Heart left ventricle (tissue), 16 donors: ENCODE measurements at places on chromosomes 7 and 10. TPM values are rescaled to one million over a fixed set of nuclear protein-coding genes. Genes with fewer than 3 reads are reported as not detected.

DNA sequence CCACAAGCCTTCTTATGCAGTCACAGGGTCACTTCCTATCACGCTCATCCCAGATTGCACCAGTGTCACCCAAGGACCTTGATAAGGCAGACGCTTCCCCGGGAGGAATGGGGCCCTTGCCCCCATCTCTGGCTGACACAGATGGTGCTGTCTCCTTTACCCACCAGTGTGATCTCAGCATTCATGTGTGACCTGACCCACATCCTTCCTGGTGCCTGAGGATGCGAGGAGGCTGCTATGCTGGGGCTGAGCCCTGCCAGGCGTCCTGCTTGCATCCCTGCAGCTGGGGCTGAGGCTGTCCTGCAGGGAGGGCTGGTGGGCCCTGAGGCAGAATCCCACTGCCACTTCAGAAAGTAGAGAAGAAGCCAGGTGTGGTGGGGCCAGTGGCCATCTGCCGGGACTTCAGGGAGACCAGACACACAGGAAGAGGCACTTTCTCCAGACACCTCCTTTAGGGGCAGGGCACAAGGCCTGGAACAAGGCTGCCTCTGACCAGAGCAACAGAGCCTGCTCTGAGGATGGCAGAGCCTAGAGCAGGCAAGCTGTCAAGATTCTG is 35.3 kb downstream of the RASGEF1A start:
- DNase-seq = peak; percentile 15
- H3K27me3 ChIP-seq = peaks cover 37% of the 10 kb centered on the region
- H3K4me1 ChIP-seq = no peaks in the 10 kb centered on the region
- no peaks in the 10 kb centered on the region for H3K36me3 ChIP-seq
- H3K27ac ChIP-seq = no peak overlapping the region
- no peak overlapping the region for H3K4me3 ChIP-seq

DNA sequence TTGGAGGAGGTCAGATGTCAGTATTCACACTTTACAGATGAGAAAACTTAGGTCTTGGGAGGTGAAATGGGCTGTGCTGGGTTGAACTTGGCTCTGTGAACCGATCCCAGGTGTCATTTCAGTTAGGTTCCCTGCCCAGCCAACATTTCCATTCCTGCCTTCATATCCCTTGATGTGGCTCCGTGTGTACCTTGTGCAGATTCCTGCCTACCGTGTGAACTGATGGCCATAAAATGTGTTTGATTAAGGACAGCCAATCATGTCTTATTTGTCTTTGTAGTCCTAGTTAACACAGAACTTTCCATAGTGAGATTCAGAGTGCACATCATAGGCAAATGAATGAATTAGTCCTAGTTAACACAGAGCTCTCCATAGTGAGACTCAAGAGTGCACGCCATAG is 101.0 kb upstream of the GATA3 start:
- H3K27ac ChIP-seq = no peak overlapping the region
- H3K36me3 ChIP-seq = no peaks in the 10 kb centered on the region
- no peaks in the 10 kb centered on the region for H3K27me3 ChIP-seq
- H3K4me3 ChIP-seq = no peak overlapping the region
- no peaks in the 10 kb centered on the region for H3K4me1 ChIP-seq
- no peak for DNase-seq

GRCh38 chr10:3097160-3097559 is 29.8 kb downstream of the PFKP start:
- H3K27ac ChIP-seq = no peak overlapping the region
- H3K36me3 ChIP-seq = peaks cover 2% of the 10 kb centered on the region
- no peak for DNase-seq
- H3K4me3 ChIP-seq = no peak overlapping the region
- no peaks in the 10 kb centered on the region for H3K27me3 ChIP-seq

- H3K36me3 ChIP-seq = peaks cover 23% of the 10 kb centered on the region
- no peak overlapping the region for H3K27ac ChIP-seq
- H3K27me3 ChIP-seq = no peaks in the 10 kb centered on the region
Observed at GRCh38 chr10:79255007-79255507, 92.2 kb upstream of the PPIF start.

DNA sequence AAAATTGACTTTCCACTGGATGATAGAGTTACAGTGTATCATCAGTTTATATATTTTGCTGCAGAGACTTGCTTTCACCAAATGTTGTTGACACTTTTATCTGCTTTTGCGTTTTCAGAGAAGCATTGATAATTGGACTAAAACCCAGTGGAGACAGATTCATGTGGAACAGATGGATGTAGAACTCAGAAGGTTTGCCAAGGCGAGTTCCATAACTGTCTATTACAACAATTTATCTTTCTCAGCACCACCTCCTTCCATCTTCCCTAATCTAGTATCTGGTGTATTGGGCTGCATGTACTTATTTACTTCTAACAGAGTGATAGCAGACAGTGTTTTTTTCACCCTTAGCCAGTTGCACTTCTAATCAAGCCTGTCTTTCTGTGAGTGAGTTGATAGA is 73.3 kb downstream of the DNAH11 start:
- no peaks in the 10 kb centered on the region for H3K36me3 ChIP-seq
- no peak for DNase-seq
- H3K27ac ChIP-seq = no peak overlapping the region
- H3K27me3 ChIP-seq = no peaks in the 10 kb centered on the region
- no peak overlapping the region for H3K4me3 ChIP-seq

The LIPN gene
- not detected for total RNA-seq

GRCh38 chr7:82164813-82165212 is 278.8 kb downstream of the CACNA2D1 start:
- no peaks in the 10 kb centered on the region for H3K4me1 ChIP-seq
- DNase-seq = peak; percentile 24
- no peaks in the 10 kb centered on the region for H3K27me3 ChIP-seq
- no peak overlapping the region for H3K4me3 ChIP-seq
- H3K36me3 ChIP-seq = no peaks in the 10 kb centered on the region

GRCh38 chr7:50331564-50332208 is 27.2 kb downstream of the IKZF1 start:
- DNase-seq = no peak
- peaks cover 57% of the 10 kb centered on the region for H3K27me3 ChIP-seq
- no peak overlapping the region for H3K4me3 ChIP-seq
- H3K36me3 ChIP-seq = no peaks in the 10 kb centered on the region
- no peaks in the 10 kb centered on the region for H3K4me1 ChIP-seq

GRCh38 chr7:36677769-36678437 is 46.4 kb downstream of the AOAH start:
- H3K27me3 ChIP-seq = no peaks in the 10 kb centered on the region
- DNase-seq = no peak
- no peak overlapping the region for H3K27ac ChIP-seq
- no peak overlapping the region for H3K4me3 ChIP-seq
- H3K4me1 ChIP-seq = no peaks in the 10 kb centered on the region
- no peaks in the 10 kb centered on the region for H3K36me3 ChIP-seq

The OPALIN gene
- total RNA-seq = not detected

- H3K36me3 ChIP-seq = no peaks in the 10 kb centered on the region
- H3K4me3 ChIP-seq = no peak overlapping the region
- DNase-seq = no peak
- peaks cover 16% of the 10 kb centered on the region for H3K4me1 ChIP-seq
- H3K27me3 ChIP-seq = no peaks in the 10 kb centered on the region
Observed at GRCh38 chr10:132311338-132311939, 3.7 kb upstream of the STK32C start.

The WNT2 gene
- total RNA-seq = not detected

The IMMP2L gene
- 16.1 TPM for total RNA-seq

DNA sequence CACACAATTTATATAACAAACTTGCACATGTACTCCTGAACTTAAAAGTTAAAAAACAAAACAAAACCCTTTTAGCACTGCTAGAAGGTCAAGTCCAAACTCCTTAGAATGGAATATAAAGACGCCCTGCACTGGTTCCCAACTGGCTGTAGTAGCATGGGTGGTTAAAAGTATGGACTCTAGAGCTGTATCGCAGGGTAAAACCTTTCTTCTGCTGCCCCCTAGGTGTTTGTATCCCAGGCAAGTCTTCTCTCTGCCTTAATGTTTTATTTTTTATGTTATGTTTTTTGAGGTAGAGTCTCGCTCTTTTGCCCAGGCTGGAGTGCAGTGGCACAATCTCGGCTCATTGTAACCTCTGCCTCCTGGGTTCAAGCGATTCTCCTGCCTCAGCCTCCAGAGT is 35.2 kb downstream of the LSMEM1 start:
- no peak overlapping the region for H3K4me3 ChIP-seq
- H3K27ac ChIP-seq = no peak overlapping the region
- DNase-seq = no peak
- no peaks in the 10 kb centered on the region for H3K4me1 ChIP-seq
- H3K27me3 ChIP-seq = peaks cover 9% of the 10 kb centered on the region

DNA sequence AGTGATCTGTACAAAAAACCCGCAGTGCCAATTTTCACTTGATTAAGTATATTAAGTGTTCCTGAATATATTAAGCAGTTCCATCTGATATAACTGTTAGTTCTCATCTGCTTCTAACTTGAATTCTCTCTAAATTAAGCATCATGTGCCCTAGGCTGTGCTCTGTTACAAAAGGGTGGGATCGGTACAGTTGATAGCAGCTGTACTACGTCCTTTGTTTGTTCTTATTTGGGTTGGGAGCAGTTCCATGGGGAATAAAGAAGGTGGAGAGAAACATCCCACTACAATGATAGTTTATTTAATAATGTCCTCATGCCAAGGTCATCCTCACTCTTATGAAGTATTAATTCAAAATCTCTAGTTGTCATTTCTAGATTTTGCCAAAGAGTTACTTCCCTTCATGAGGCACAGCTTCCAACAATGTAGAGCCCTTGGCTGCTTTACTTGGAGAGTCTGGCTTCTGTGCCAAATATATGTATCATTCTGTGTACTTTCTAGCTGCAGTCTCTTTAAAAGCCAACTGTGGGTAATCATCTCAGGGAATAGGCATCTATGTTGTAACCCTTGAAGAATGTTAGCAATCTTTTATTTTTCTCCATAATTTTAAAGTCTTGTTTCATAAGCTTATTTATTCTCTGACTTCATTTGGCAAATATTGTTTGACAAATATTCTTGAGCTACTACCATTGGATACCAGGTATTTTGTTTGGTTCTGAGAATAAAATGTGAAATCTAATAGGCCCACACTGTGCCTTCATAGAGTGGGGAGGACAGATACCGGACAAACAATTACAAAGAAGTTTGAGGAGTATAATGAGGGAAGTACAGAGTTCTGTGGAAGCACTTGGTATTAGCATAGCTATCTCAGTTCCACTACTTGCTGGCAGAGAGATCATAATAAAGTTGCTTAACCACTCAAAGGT is 22.4 kb upstream of the AHR start:
- peak overlapping the region; percentile 68 for H3K27ac ChIP-seq
- H3K27me3 ChIP-seq = no peaks in the 10 kb centered on the region
- H3K36me3 ChIP-seq = no peaks in the 10 kb centered on the region
- no peak for DNase-seq
- no peak overlapping the region for H3K4me3 ChIP-seq
- no peaks in the 10 kb centered on the region for H3K4me1 ChIP-seq

DNA sequence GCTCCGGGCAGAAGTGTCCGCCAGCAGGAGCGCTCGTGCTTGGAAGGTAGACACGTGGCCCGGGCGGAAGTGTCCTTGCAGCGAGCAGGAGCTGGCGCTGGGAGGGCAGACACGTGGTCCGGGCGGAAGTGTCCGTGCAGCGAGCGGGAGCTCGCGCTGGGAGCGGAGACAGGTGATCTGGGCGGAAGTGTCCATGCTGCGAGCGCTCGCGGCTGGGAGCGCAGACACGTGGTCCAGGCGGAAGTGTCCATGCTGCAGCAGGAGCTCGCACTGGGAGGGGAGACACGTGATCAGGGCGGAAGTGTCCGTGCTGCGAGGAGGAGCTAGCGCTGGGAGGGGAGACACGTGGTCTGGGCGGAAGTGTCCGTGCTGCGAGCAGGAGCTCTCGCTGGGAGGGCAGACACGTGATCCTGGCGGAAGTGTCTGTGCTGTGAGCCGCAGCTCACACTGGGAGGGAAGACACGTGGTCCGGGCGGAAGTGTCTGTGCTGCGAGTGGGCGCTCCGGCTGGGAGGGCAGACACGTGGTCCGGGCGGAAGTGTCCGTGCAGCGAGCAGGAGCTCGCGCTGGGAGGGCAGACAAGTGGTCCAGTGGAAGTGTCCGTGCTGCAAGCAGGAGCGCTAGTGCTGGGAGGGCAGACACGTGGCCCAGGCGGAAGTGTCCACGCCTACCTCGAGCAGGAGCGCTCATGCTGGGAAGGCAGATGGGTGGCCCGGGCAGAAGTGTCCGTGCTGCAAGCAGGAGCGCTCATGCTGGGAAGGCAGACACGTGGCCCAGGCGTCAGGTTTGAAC is 41.1 kb upstream of the PRKAR1B start:
- H3K27ac ChIP-seq = no peak overlapping the region
- H3K4me1 ChIP-seq = no peaks in the 10 kb centered on the region
- peaks cover 31% of the 10 kb centered on the region for H3K36me3 ChIP-seq
- DNase-seq = no peak

DNA sequence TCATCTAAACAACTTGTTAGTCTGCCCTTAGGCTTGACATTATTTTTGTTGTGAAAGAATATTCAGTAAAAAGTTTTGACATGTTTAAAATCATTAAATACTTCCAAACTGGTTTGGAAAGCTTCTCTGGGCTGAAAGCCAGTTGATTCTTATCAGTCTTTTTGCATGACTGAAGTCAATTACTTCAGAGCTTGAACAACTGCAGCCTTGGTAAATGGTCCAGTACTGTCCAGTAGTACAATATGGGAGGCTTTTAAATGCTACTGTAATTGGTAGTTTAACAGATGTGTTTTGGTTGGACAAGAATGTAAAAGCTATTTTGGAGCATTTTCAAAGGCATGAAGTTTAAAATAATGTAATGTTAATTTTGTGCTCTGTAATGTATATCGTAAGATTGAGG is 103.4 kb downstream of the SDK1 start:
- H3K4me1 ChIP-seq = peaks cover 5% of the 10 kb centered on the region
- no peak overlapping the region for H3K27ac ChIP-seq
- no peaks in the 10 kb centered on the region for H3K27me3 ChIP-seq
- no peaks in the 10 kb centered on the region for H3K36me3 ChIP-seq
- no peak overlapping the region for H3K4me3 ChIP-seq

- no peak overlapping the region for H3K4me3 ChIP-seq
- no peak overlapping the region for H3K27ac ChIP-seq
- no peaks in the 10 kb centered on the region for H3K36me3 ChIP-seq
- DNase-seq = no peak
Observed at GRCh38 chr10:9285690-9286089, 1231.2 kb downstream of the GATA3 start.

DNA sequence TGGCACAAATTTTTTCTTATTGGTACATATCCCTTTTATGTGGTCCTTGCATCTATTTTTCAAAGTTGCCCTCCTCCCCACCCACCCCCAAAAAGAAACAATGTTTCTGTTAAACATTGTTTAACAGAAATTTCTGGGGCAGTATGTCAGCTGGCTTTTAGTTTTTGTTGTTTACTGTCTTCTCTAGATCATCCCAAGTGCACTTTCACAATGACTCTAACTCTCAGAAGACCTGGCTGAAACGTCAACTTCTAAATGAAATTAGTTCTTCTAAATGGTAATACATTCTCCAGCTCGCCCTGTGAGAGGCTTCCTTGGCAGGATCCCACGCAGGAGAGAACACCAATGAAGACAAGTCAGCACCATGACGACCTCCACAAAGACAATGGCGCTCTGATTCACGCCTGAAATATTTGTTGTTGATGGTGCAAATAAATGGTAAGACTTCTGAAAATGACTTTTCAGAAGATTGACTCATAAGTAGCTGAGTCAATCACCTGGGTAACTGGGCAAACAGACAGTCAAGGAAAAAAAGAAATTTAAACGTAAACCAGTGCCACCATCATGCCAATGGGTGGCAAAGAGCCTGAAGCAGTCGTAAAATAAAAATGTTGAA is 293.7 kb downstream of the FZD1 start:
- H3K4me1 ChIP-seq = no peaks in the 10 kb centered on the region
- H3K27ac ChIP-seq = no peak overlapping the region
- no peaks in the 10 kb centered on the region for H3K36me3 ChIP-seq
- H3K4me3 ChIP-seq = no peak overlapping the region
